ENCODE measurements at places on chromosomes 6 and 20.

DNA sequence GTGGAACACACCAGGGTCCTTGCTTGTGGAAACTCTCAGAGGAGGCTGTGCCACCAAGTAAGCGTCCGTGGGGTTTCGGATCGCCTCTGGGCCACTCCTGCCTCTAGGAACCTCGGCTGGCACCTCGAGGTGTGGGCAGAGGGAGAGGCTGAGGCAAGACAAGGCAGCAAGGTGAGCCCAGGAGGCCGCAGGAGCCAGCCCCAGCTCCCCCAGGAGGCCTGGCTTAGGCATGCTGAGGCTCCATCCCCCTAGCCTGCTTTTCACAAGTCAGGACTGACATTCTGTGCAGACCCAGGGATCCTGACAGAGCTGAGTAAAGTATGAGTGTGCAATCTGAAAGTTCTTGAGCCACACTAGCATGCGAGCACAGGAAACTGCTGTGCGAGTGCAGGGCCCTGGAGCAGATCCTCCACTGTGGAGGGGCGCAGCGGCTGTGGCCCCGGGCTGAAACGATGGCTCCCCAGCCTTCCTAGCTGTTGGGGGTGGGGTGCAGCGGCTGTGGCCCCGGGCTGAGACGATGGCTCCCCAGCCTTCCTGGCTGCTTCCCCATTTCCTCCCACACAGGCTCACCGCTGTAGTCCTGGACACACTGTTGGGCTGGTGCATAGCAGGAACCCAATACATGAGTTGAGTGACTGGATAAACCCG lies 75.2 kb upstream of the CD93 start:
- DNase-seq = no peak

DNA sequence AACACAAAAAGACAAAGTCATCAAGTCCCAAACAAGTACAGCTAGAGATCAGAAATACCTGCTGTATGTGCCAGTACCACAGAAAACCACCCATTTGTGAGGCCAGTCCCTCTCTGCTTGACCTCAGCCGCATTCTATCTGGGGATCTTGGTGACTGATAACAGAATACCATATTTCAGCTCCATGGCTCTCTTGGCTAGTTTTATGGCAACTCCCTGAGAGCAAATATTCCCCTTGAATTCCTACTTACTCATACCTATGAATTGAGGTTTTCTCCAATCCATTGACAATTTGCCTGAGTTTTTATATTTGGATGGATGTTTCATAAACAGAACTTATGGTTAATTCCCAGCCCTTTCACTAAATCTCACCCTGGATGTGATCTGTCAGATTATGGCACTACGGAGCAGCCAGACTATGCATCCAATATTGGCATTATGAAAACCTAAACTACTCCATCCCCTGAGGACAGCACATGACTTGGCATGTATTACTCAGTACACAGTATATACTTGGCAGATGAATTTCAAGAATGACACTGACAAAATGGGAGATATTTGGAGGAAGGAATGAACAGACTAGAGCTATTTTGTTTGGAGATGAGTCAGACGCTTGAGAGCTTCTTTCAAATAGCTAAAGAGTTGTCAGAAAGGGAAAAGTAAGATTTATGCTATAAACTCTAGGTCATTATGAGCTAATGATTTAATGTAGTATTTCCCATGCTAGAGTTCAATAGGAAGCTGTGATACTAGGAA lies 95.7 kb downstream of the PRDM1 start:
- DNase-seq = no peak

- DNase-seq = no peak
These were observed 50.4 kb downstream of the NOL4L start for GRCh38 chr20:32534661-32535240.

- DNase-seq = no peak
These were observed 31.8 kb downstream of the CPXM1 start for GRCh38 chr20:2768632-2769015.

GRCh38 chr6:165244524-165245247 lies 64.7 kb downstream of the C6orf118 start:
- no peak for DNase-seq

GRCh38 chr6:27871924-27872638 lies 40.1 kb downstream of the OR2B2 start:
- DNase-seq = peak; percentile 47

GRCh38 chr6:29355603-29356002 lies 13.1 kb downstream of the OR5V1 start:
- no peak for DNase-seq

GRCh38 chr20:32941155-32941885 lies 62.9 kb downstream of the SUN5 start:
- no peak for DNase-seq

- no peak for DNase-seq
These were observed 1019.3 kb upstream of the ADGRB3 start for GRCh38 chr6:67615796-67616195.

DNA sequence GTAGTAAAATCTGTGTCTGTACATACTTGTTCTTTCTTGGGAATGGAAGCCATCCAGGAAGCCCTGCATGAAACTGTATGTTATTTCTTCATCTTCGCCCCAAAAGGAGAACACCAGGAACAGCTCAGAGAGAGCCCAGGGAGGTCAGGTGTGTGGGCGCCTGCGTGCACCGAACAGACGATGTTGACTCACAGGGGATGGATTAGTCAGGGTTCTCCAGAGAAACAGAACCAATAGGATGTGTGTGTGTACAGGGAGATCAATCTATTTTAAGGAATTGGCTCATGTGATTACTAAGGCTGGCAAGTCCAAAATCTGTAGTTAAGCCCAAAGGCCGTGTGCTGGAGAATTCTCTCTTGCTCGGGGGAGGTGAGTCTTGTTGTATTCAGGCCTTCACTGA lies 45.7 kb downstream of the RNASET2 start:
- DNase-seq = no peak

GRCh38 chr20:24684956-24685691 lies 215.7 kb downstream of the SYNDIG1 start:
- DNase-seq = no peak

DNA sequence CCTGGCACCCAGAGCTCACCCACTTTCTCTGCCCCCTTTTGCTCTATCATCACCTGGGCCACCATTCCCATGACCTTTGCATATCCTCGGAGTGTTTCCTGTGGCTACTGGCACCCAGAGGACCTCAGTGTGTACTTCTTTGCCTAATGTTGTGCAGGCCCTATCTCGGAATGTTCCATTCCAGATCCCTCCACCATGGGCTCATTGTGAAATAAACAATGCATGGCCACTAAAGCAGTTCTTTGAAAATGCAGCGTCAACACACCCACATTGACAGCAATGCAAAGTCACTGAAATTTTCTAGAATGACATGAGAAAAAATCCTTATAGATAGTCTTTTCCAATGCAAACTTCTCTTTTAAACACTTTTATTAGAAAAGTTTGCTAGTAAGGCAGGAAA lies 72.9 kb upstream of the AGPAT4 start:
- no peak for DNase-seq

DNA sequence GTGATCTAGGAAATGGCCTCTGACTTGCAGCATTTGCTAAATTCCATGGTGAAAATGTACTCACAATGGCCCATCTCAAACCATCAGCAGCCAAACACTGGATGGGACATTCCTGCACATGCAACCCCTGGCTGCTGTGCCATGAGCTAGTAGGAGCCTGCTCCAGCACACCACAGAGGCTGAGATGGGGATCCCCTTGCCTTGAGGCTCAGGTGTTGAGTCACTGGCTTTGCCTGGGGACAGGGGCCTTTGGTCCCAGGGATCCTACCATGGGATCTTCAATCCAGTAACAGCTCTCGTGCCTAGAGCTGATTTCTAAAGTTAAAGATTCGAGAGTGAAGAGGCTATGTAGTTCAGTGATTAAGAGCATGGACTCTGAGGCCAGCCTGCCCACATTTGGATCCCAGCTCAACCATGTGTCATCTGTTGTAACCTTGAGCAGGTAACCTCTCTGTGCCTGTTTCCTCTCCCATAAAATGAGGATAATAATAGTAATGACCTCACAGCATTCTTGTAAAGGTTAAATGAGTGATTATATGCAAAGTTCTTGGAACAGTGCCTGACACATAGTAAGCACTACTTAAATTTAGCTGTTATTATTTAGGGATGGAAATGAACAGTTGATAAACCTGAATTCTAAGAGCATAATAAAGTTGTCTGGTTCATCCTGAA lies 16.4 kb downstream of the FOXQ1 start:
- no peak for DNase-seq

GRCh38 chr6:138815797-138816528 lies 20.1 kb downstream of the ECT2L start:
- DNase-seq = peak; percentile 43

GRCh38 chr6:45438151-45438550 lies 60.4 kb upstream of the SUPT3H start:
- no peak for DNase-seq

- DNase-seq = no peak
These were observed 35.0 kb downstream of the FAM162B start for GRCh38 chr6:116730513-116730912.

DNA sequence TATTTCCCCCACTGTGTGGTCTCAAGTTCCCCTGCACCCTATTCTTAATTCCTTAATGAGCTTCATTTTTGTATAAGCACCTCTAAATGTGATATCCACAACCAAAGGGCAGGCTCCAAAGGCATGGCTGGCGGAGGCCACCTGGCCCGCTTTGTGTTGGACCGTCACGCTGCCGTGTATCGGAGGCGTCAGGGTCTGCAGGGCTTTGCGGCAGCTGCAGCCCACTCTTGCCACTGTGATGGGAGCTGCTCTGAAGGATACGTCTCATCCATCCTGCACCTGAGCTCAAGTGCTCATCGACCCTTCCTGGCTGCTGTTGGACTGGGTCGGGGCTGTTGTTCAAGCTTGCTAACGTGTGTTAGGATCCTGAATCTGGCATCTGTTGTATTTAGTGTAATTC lies 177.6 kb downstream of the ARID1B start:
- no peak for DNase-seq

- no peak for DNase-seq
These were observed 89.4 kb downstream of the RTN4IP1 start for GRCh38 chr6:106539936-106540335.

GRCh38 chr6:149357726-149358538 lies 40.4 kb downstream of the TAB2 start:
- DNase-seq = peak; percentile 3

DNA sequence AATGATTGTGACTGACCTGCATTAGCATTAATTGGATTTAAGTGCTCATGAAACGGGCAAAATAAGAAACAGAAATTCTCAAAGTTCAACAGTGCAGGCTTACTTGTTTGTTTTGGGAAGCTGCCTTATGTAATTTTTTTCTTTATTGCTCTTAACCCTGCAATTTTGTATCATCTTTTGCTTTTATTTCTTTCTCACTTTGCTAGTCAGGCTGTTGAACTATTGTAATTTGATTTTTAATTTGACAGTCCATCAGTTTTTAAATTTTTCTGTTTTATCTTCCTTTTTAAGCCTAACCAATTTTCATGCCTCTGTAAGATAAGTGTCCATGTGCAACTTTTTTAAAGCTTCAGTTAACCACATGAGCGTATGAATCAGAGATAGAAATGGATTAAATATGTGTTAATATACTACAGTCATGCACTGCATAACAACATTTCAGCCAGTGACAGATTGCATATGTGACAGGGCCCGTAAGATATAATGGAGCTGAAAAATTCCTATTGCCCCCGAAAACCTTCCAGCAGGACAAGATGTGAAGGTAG lies 44.6 kb downstream of the PEX7 start:
- no peak for DNase-seq

GRCh38 chr6:116329156-116329555 lies 41.6 kb upstream of the DSE start:
- DNase-seq = no peak

DNA sequence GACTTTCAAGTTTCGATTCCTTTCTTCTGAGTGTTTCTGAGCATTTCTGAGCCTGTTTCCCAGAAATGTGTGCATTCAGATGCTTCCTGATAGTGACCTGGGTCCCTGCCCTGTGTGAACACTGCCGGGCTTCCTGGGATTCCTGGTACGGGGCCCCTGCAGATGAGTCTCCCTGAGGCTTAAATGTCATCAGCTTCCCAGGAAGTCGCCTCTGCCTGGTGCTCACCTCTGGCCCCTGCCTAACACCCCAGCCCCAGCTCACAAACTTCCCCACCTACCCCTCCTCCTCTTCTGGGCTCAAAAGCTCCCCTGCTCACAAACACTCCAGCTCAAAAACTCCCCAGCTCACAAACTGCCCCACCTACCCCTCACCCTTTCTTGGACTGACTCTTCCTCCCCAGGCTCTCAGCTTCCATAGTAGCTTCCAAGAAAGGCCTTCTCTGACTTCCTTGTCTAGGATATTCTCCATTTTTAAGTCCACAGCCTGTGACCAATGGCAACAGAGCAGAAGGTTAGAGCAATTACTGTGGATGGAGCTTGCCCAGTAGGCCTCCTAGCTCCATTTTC lies 42.0 kb downstream of the TGM2 start:
- DNase-seq = no peak

- DNase-seq = no peak
These were observed 52.0 kb downstream of the PRND start for GRCh38 chr20:4773736-4774135.

DNA sequence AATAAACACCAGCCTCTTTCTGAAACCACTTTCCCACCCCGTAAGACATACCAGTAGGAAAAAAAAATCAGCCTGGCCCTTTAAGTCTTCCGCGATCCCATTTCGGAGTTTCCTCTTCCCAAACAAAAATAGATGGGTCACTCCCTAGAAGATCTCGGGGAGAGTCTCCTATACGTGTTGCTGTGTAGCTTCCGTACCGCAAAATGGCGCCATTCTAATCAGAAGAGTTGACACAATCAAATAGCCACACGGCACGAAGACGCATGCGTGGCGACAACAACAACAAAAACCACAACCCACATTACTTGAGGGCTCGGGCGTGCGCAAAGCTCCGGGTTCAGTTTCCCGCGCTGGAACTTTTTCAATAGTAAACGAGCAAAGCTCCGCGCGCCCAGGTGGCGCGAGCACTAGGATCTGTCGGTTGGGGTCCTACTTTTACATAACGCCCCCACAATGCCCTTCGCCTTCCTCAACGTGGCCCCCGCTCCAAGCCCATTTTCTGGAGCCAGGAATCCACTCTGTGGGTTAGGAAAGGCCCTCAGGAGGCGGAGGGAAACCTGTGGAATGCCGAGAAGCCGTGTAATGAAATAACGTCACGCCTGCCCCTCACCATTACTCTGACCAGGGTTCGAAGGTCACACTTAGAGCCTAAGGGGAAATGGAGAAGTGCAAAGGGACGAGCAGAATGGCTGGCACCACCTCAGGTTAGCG lies at the start of gene GPANK1:
GPANK1 (minus strand) TSS at position 208 of the 711 bp plus-strand sequence. CDS start 519 bp downstream, outside the sequence.
- peak; percentile 95 for DNase-seq

GRCh38 chr6:105058316-105058715 lies 101.4 kb downstream of the LIN28B start:
- no peak for DNase-seq

GRCh38 chr6:113994934-113995342 lies 24.0 kb upstream of the HDAC2 start:
- peak; percentile 59 for DNase-seq

- no peak for DNase-seq
These were observed 6.6 kb downstream of the MOG start for GRCh38 chr6:29663300-29664042.

DNA sequence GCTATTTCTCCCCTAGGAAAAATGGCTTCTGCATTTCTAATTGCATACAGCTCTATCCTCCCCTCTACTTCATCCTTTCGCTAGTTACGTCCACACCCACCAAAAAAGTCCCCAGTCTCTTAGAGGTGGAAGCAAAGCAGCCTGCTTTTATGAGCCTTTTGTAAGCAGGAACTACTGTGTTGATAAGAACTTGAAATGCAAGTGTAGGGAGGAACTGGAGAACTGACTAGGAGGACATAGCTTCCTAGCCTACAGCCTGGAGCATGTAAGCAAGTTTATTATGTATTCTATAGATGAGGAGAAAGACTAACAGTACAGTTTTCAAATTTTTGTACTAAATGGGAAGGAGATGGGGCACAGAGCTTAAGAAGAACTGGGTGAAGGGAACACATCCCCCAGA lies 10.3 kb downstream of the ARHGAP18 start:
- DNase-seq = no peak

- DNase-seq = no peak
These were observed 16.7 kb downstream of the MAP3K5 start for GRCh38 chr6:136775548-136775947.
